CD8-positive, alpha-beta memory T cell (primary cell): ENCODE measurements at places on chromosomes 4 and X. TPM values are rescaled to one million over a fixed set of nuclear protein-coding genes. Genes with fewer than 3 reads are reported as not detected.

Gene TMPRSS11F
- not detected for total RNA-seq

Gene MAGEC1
- total RNA-seq = not detected

Gene NAA11
- not detected for total RNA-seq

Gene HEPH
- total RNA-seq = not detected

Gene SORCS2
- total RNA-seq = not detected

Gene GRPR
- total RNA-seq = 0.22 TPM

Gene ZNF630
- 1.6 TPM for total RNA-seq

Gene NPY1R
- not detected for total RNA-seq

Gene GPRASP2
- total RNA-seq = 0.47 TPM

Gene FAM236C
- not detected for total RNA-seq

Gene XG
- not detected for total RNA-seq

Gene CAMK2D
- total RNA-seq = 57.6 TPM

Gene ARX
- total RNA-seq = not detected

Gene PHKA1
- total RNA-seq = 5.0 TPM

Gene CNGA1
- not detected for total RNA-seq

Gene SYNPO2
- 0.16 TPM for total RNA-seq

Gene SLC34A2
- total RNA-seq = not detected

Gene BEX1
- 0.63 TPM for total RNA-seq

Gene MAGEA8
- not detected for total RNA-seq

Gene PABPC5
- total RNA-seq = not detected

Gene MAOA
- 19.1 TPM for total RNA-seq

Gene SLC38A5
- total RNA-seq = 188 TPM

Gene ADGRG4
- not detected for total RNA-seq

Gene ELK1
- total RNA-seq = 62.3 TPM

Gene CXCR3
- total RNA-seq = 66.1 TPM

Gene FAM9C
- total RNA-seq = not detected

Gene TIGD2
- total RNA-seq = 4.4 TPM

Gene RAB9B
- 0.35 TPM for total RNA-seq

Gene PDE6B
- total RNA-seq = 9.3 TPM

Gene PGAM4
- total RNA-seq = 0.85 TPM

Gene GAGE12F
- total RNA-seq = not detected

Gene SLC6A14
- not detected for total RNA-seq

Gene CCNB3
- total RNA-seq = 0.11 TPM

Gene CT45A5
- not detected for total RNA-seq

Gene ZNF732
- not detected for total RNA-seq
